ENCODE measurements at places on chromosomes 3 and 15. TPM values are rescaled to one million over a fixed set of nuclear protein-coding genes. Genes with fewer than 3 reads are reported as not detected.

ST3GAL6 gene
- total RNA-seq = 2.3 TPM

CHRNA7 gene
- 0.18 TPM for total RNA-seq

PAQR9 gene
- not detected for total RNA-seq

GUCA1C gene
- not detected for total RNA-seq

COPB2 gene
- total RNA-seq = 173 TPM

EAF2 gene
- total RNA-seq = 2.1 TPM

ALDH1A3 gene
- total RNA-seq = 197 TPM

SKOR1 gene
- total RNA-seq = 0.08 TPM

CCNB2 gene
- 32.1 TPM for total RNA-seq

IMPG2 gene
- total RNA-seq = 0.65 TPM

LEKR1 gene
- 0.81 TPM for total RNA-seq

C3orf22 gene
- total RNA-seq = not detected

MYO5C gene
- total RNA-seq = 0.36 TPM

MOBP gene
- total RNA-seq = not detected

ADPRH gene
- total RNA-seq = 4.1 TPM

AP4E1 gene
- 12.2 TPM for total RNA-seq

SLC2A2 gene
- not detected for total RNA-seq

CKMT1A gene
- total RNA-seq = not detected

GOLGA8J gene
- not detected for total RNA-seq
